ENCODE measurements at places on chromosomes 1 and 21. TPM values are rescaled to one million over a fixed set of nuclear protein-coding genes. Genes with fewer than 3 reads are reported as not detected.

GNG4 gene
- polyA plus RNA-seq = 5.0 TPM

- no peak for DNase-seq
These were observed 54.0 kb downstream of the MAP10 start for GRCh38 chr1:232859216-232859615.

DNA sequence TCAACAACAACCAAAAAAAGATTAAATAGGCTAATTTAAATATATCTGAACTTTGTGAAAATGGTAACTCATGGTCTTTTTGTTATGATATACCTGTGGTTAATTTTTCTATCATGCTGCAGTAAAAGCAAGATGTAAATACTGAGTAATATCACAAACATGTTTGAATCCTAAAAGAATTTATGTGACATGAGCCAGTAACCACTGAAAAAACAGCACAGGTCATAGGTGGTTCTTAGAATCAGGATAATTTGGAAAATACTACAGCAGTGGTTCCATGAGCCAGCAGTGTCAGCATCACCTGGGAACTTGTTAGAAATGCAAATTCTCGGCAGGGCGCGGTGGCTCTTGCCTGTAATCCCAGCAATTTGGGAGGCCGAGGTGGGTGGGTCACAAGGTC is 4.1 kb downstream of the ATP5IF1 start:
- DNase-seq = no peak

GRCh38 chr21:38851101-38851500 is 45.4 kb downstream of the ETS2 start:
- DNase-seq = no peak

DNA sequence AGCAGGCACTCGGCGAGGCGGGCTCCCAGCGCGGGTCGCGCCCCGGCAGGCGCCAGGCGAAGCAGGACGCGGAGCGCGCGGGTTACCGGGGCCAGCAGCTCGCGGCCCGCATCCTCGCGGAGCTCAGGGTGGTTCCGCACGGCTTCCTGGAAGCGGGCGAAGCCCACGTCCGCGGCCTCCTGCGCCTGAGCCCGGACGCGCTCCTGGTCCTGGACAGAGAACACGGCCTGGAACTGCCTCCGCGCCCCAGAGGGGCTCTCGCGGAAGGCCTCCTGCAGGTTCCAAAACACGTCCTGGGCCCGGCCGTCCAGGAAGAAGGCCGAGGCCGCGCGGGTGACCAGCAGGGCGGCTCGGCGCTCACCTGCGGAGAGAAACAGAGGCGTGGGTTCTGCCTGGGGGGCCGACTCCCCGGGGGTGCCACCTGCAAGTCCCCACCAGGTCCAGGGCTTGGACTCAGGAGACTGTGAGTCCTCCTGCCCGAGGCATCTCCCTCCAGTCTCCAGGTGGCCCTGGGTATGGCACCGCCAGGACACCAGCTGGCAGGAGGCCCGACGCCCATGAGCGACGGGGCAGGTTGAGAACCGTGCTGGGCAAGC is 11.4 kb downstream of the TTC34 start:
- no peak for DNase-seq

DNA sequence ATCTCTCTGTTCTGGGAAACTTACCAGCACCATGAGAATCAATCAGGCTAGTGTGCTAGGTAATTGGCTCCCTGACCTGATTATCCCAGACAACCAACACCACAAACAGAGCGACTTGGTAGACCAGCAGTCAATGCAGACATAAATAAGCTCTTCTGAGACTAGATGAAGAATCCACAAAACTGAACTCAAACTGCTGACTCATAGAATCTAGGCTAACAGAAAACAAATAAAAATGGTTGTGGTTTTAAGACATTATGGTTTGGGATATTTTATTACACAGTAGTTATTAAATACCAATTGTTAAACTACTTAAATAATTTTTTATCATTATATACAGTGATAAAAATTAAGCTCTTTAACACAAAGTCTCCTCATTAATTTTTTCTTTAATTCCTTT is 535.7 kb downstream of the COL11A1 start:
- DNase-seq = no peak

- DNase-seq = no peak
These were observed 876 bp downstream of the KCNJ15 start for GRCh38 chr21:38257667-38258066.
